ENCODE measurements at places on chromosomes 11 and 22. TPM values are rescaled to one million over a fixed set of nuclear protein-coding genes. Genes with fewer than 3 reads are reported as not detected.

DNA sequence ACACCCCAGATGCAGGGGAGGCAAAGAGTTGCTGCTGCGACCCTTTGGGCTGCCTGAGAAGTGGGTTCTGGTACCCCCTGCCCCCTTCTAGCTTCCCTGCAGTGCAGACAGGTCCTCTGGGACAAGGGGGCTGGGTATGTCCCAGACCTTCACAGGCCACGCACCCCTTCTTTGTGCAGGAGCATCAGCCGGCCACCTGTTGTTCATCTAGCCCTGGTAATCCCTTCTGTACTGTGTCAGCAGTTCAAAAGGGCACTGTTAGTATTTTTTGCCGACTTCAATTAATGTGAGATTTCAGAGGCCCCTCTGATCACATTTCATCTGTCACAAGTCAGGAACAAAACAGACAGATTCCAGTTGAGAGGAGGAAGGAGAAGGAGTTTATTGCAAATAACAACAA lies 49.9 kb downstream of the ALX4 start:
- no peak for DNase-seq
- H3K4me3 ChIP-seq: no peak overlapping the region
- H3K4me1 ChIP-seq: no peaks in the 10 kb centered on the region
- no peaks in the 10 kb centered on the region for H3K36me3 ChIP-seq

GRCh38 chr22:39356464-39356863 lies 6.7 kb downstream of the SYNGR1 start:
- DNase-seq: no peak
- no peaks in the 10 kb centered on the region for H3K36me3 ChIP-seq
- H3K4me3 ChIP-seq: no peak overlapping the region
- no peak overlapping the region for H3K27ac ChIP-seq
- peaks cover 5% of the 10 kb centered on the region for H3K4me1 ChIP-seq

DNA sequence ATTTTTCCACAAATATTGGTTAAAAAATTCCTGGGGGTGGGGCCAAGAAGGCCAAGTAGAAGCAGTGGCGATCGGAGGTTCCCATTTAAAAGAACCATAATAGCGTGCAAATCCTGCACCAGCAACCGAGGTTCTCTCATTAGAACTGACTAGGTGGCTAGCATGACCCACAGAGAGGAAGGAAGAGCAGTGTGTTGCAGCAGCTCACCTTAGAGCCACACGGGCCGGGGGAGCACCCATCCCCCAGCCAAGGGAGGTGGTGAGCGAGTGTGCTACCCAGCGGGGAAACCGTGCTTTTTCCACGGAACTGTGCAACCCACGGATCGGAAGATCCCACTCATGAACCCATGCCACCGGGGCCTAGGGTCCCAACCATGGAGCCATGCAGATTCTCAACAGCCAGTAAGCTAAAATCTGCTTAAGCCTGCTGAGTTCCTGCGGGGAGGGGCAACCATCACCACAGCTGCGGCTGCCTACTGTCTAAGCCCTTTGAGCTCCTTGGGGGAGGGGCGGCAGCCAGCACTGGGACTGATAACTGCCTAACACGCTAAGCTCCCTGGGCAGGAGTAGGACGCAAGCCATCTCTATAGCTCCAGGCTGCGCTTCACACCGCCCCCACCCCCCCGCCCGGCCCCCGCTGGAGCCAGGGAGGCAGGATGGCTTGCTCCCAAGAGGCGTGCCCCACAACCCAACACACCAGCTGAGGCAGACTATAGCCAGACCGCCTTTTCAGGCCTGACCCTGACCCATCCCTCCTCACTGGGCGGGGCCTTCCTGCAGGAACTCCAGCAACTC lies 21.0 kb upstream of the HTATIP2 start:
- no peaks in the 10 kb centered on the region for H3K4me1 ChIP-seq
- no peak for DNase-seq
- H3K36me3 ChIP-seq: no peaks in the 10 kb centered on the region
- no peaks in the 10 kb centered on the region for H3K27me3 ChIP-seq
- H3K27ac ChIP-seq: no peak overlapping the region

DNA sequence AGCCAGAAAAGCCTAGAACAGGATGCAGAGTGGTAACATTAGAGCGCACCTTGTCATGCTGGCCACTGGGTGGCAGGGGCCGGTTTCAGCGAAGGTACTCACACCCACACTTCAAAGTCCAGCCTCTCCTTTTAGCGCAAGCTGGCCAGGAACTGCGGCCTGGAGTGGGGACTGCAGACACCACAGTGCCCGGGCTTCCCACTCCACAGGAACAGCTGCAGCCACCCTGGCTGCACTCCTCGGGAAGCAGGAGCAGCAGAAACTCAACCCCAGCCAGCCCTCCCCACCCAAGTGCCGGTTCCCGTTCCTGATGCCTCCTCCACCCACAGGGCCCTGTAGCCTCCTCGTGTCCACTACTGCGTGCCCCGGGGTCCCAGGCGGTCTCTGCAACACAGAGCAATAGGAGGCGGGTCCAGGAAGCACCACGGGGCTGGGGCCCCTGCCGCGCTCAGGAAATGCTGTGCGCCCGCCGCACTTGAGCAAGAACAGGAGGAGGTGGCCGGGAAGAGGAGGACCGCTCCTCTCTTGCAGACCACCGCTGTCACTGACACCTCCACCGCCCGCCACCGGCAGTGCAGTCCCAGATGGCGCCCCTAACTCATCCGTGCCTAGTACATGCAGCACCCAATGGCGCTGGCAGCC lies 2.2 kb downstream of the RFPL2 start:
- no peaks in the 10 kb centered on the region for H3K27me3 ChIP-seq
- no peaks in the 10 kb centered on the region for H3K36me3 ChIP-seq
- H3K27ac ChIP-seq: no peak overlapping the region
- no peak for DNase-seq

- H3K27ac ChIP-seq: no peak overlapping the region
- H3K4me3 ChIP-seq: no peak overlapping the region
- H3K4me1 ChIP-seq: peaks cover 3% of the 10 kb centered on the region
- no peak for DNase-seq
- H3K27me3 ChIP-seq: no peaks in the 10 kb centered on the region
- H3K36me3 ChIP-seq: no peaks in the 10 kb centered on the region
These were observed 131.8 kb upstream of the PARVA start for GRCh38 chr11:12245549-12246016.

GRCh38 chr11:10302744-10303557 lies 1.9 kb upstream of the ADM start:
- peak overlapping the region; percentile 52 for H3K4me3 ChIP-seq
- peaks cover 5% of the 10 kb centered on the region for H3K4me1 ChIP-seq
- no peaks in the 10 kb centered on the region for H3K36me3 ChIP-seq
- H3K27ac ChIP-seq: peak overlapping the region; percentile 94
- DNase-seq: peak; percentile 95

LGR4 gene
- 33.4 TPM for total RNA-seq

SCUBE1 gene
- total RNA-seq: 121 TPM

SMIM35 gene
- not detected for total RNA-seq

GRCh38 chr11:102317768-102318103 lies 452 bp downstream of the BIRC3 start:
- H3K4me1 ChIP-seq: peaks cover 3% of the 10 kb centered on the region
- no peaks in the 10 kb centered on the region for H3K36me3 ChIP-seq
- no peak for DNase-seq
- no peak overlapping the region for H3K27ac ChIP-seq
- H3K4me3 ChIP-seq: peak overlapping the region; percentile 56

- no peak for DNase-seq
- peaks cover 26% of the 10 kb centered on the region for H3K4me1 ChIP-seq
- H3K27ac ChIP-seq: no peak overlapping the region
- no peaks in the 10 kb centered on the region for H3K36me3 ChIP-seq
- H3K4me3 ChIP-seq: no peak overlapping the region
These were observed 85.6 kb upstream of the EED start for GRCh38 chr11:86158704-86159580.

GRCh38 chr11:87589082-87589481 lies 551.3 kb downstream of the TMEM135 start:
- H3K36me3 ChIP-seq: no peaks in the 10 kb centered on the region
- no peaks in the 10 kb centered on the region for H3K4me1 ChIP-seq
- DNase-seq: no peak
- no peak overlapping the region for H3K27ac ChIP-seq

DNA sequence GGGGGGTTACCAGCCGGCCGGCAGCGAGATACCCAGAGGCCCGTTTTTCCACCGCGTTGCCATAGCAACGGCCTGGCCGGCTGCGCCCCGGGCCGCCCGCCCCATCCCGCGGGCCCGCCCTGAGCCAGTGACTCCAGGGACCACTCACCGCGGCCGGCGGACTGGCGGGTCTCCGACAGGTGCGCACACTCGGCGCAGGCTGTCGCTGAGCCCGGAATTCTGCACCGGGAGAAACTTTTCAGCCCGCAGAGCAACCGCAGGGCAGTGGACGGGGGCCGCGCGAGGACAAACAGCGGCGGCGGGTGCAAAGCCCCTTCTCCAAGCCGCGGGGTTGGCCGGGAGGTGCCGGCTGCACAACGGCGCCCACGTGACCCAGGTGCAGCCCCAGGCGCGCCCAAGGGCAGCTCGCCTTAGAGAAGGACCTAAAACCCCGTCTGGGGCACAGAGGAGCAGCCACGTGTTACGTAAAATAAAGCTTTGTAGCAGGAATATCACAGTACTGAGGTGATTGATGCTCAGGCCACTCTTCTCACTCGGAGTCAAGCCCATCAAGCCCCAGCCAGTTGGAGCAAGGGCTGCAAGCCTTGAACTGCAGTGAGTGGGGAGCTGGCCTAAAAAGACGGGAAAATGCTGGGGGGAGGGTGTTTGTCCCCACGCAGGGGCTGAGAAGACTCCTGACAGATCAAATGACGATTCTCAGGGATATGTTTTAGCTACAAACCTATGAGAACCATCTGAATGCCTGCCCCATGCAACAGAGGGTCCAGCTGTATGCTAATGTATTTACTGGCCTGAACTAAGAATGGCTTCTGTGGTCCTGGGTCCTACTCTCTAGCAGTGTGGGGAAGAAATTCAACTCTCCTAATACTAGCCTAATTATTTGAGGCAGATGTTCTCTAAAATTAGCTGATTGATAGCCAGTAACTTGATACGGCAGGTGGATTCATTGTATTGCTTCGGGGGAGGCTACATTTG lies at the start of gene STK33:
STK33 (minus strand) TSS at position 294 of the 975 bp plus-strand sequence. CDS start 119,323 bp downstream, outside the sequence.
- peaks cover 5% of the 10 kb centered on the region for H3K4me1 ChIP-seq
- H3K4me3 ChIP-seq: peak within 1 kb of the TSS; percentile 54
- peak; percentile 71 for DNase-seq

DNA sequence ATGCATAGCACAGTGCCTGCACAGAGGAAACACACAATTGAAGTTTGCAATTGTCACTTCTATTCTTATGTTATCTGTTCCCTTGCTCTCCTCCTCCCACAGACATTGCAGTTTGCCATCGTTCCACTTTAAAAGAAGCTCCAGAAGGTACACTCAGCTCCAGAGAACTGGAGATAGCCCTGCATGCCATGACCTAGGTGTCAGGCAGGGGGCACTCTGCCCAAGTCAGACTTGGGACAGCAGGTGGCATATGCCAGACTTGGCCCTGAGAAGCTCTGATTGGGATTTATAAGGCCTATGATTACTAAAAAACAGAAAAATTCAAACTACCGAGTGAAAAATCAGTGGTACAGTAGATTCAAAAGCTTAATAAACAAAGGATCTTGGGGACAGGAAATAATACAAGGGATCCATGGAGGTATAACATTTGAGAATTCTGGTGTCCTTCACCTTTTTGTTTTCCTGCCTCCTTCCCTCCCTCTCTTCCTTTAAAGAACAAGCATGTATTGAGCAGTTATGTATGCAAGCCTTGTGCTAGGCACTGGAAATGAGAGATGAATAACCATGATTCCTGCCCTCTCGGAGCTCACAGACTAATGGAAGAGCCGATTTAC lies 40.0 kb downstream of the TENM4 start:
- no peaks in the 10 kb centered on the region for H3K36me3 ChIP-seq
- no peak overlapping the region for H3K27ac ChIP-seq
- no peak overlapping the region for H3K4me3 ChIP-seq
- DNase-seq: peak; percentile 40
- H3K27me3 ChIP-seq: no peaks in the 10 kb centered on the region

DNA sequence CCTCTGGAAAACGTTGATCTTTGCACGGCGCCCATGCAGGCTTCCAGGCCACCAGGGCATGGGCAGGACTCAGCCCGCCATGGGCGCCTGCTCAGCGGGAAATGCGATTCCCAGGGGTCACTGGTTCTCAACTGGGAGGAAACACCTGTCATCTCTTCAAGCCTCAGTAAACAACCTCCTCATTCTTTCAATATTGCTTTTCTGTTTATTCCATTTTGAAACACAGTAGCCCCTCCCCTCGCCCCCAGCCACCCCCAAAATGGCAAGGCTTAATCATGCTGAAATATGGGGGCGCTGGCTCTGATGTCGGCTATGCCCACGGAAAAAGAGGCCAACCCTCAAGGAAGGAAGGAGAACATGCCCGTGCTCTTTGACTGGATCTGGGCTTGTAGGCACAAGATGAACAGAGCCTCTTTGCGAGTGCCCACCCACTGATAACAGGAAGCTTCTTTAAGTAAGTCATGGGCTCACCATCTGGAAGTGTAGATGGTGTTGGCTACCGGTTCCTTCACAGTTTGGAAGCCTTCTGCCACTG lies 594 bp upstream of the POU2AF1 start:
- no peak for DNase-seq
- no peaks in the 10 kb centered on the region for H3K36me3 ChIP-seq
- no peaks in the 10 kb centered on the region for H3K27me3 ChIP-seq

ANGPTL5 gene
- total RNA-seq: 21.7 TPM

APOL5 gene
- not detected for total RNA-seq

DNA sequence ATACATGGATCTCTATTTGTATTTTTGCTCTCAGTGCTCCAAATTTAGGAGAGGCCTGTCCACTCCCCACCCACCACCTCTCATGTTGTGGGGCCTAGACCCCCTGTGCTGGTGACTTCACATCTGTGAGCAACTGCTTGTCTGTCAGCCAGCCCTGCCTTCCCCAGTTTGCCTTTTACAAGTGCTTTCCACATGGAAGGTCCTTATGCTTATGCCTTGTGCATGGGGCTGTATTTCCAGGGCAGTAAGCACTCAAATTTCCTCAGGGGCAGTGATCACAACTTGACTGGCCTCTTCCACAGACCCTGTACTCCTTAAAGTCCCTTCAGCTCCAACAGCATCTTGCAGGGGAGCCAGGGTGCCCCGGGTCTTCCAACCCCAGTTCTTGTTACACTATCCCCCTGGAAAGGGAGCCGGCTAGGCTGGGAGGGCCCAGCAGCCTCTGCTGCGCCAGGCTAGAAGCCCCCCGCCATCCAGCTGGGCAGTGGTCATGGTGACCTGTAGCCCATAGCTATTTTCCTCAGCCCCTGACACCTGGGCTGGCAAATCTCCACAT lies 29.9 kb downstream of the GDPD5 start:
- no peak for DNase-seq
- no peaks in the 10 kb centered on the region for H3K36me3 ChIP-seq
- H3K27me3 ChIP-seq: no peaks in the 10 kb centered on the region
- no peak overlapping the region for H3K4me3 ChIP-seq
- peaks cover 9% of the 10 kb centered on the region for H3K4me1 ChIP-seq

GRCh38 chr11:66281001-66281400 lies 3.0 kb downstream of the CNIH2 start:
- H3K27ac ChIP-seq: no peak overlapping the region
- H3K4me1 ChIP-seq: peaks cover 5% of the 10 kb centered on the region
- H3K4me3 ChIP-seq: no peak overlapping the region
- DNase-seq: no peak
- no peaks in the 10 kb centered on the region for H3K36me3 ChIP-seq

EIF4G2 gene
- 626 TPM for total RNA-seq

DNA sequence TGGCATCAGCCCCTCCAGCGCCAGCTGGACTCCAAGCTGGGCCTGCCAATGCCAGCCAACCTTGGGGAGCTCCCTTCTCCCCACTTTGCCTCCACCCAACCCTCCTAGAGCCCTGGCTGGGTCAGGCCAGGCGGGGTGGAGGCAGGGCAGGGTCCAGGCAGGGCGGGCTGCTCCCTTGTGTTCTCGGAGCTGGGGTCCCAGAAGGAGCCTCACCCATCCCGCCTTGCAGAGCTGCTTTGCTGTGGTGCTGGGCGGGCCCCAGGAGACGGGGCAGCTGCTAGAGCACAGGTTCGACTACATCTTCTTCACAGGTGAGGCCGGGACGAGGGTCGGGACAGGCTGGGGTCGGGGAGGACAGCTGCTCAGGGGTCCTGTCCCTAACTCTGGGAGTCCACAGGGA lies 9.4 kb downstream of the ALDH3B1 start:
- no peak overlapping the region for H3K4me3 ChIP-seq
- H3K27ac ChIP-seq: no peak overlapping the region
- H3K36me3 ChIP-seq: no peaks in the 10 kb centered on the region
